ENCODE measurements at places on chromosomes 4 and X.

- DNase-seq: no peak
Measured at GRCh38 chr4:1074077-1074476, 39.3 kb downstream of the RNF212 start.

DNA sequence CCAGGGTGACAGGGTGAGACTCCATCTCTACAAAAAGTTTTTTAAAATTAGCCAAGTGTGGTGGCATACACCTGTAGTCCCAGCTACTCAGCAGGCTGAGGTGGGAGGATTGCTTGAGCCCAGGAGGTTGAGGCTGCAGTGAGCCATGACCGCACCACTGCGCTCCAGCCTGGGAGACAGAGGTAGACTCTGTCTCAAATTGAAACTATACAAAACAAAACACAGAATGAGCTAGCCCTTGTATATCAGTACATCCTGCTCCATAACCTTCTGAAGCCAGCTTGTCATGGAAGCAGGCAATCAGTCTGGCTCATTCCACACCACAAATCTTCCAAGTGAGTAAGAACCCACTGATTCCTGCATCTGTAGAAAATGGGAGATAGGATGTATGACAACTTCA, 49.0 kb downstream of the CD99L2 start:
- no peak for DNase-seq

DNA sequence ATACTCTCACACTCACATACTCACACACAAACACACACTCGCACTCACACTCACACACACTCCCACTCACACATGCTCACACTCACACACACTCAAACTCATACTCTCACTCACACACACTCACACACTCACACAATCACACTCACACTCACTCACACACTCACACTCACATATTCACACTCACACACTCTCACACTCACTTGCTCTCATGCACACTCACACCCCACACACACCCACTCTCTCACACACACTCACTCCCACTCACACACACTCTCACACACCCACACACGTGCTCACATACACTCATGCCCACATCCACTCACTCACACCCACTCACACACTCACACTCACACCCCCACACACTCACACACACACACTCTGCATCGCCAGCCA, 4.9 kb upstream of the ATP2B3 start:
- DNase-seq: no peak

DNA sequence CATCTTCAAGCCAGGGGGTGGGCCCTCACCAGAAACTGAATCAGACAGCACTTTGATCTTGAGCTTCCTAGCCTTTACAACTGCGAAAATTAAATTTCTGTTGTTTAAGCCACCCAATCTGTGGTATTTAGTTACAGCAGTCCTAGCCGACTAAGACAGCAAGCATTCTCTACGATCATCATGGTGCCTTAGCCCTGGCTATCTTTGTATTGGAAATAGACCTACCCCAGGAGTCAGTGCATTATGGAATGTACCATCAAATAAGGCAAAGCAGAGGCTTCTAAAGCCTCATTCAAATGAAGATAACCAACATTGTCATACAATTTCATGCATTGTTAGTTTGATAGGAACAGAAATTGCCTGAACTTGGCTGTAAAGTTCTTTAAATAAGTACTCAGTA, 75.0 kb downstream of the PARM1 start:
- no peak for DNase-seq

DNA sequence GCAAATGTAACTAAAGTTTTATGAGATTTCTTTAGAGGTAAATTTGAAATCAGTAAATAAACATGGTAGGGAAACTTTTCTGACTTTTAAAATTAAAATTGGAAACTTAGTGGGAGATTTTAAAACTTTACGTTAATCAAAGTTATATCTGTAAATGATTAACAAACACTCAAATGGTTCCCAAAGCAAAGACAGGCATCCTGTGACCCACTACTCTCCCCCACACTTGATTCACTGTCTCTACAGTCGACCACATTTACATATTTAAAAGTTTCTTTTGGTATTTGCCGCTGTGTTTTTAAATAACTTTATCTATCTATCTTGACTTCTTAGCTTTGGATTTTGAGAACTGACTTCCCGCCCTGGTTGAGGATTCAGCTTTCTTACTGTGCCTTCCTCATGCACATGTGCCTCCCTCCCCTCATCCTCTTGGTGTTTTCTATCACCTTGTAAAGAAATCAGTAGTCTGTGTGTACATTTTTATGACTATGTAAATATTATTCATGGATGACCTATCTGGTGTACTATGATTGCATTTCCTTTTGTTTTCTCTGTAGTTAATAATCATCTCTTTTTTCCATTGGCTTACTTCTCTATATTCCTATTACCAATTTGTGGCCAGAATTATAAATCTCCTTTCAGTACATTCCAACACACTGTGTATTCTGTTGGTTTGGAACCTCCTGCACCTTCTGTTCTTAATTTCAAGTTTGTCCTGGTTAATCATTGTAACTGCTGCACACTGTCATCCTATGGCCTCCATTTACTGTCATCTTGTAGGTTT, 72.6 kb downstream of the WWC2 start:
- no peak for DNase-seq

DNA sequence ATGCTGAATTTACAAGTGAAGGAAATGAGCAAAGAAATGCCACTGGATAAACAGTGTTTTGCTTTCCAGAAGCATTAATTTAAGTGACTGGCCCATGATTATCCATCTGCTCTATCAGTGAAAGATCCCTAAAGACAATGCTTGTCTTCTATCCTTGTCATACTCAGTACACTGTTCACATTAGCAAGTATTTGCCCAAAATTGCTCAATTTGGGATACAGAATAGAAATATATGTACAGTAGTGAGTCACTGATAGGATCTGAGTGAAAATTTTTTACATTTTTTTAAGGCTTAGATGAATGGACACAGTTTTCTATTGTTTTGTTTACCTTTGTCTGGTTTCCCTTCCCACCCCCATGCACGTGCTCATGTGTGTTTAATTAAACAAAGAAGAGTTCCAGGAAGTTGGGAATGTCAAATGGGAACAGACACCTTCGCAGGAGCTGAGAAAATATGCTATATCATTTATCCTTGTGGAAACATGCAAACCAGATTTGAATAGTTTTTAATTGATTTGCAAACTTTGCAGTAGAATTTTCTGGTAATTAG, 656.3 kb downstream of the RPA4 start:
- DNase-seq: no peak

DNA sequence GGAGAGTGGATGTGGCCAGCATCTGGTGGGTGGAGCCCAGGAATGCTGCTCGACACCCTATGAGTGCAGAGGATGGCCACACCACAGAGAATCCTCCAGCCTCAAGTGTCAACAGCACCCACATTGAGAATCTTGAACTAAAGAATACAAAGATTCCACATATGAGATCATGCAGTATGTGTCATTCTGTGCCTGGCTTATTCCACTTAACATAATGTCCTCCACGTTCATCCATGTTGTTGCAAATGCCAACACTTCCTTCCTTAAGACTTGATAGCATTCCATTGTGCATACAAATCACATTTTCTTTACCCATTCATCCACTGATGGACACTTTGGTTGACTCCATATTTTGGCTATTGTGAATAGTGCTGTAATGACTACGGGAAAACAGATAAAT, 145.8 kb downstream of the PRKX start:
- DNase-seq: no peak

DNA sequence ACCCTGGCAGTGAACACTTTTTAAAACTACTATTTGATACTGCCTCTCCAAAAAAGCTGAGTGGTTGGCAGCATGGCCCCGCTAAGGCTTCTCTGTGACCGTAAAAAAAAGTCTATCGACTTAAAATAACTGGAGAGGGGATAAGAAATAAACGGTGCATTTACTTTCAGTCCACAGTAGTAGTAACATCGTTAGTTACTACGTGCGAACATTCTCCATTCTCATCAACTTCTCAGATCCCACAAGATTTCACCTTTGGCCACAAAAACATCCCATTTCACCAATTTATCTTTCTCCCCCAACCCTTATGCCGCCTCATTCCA, 524 bp upstream of the EXOSC9 start:
- DNase-seq: no peak

DNA sequence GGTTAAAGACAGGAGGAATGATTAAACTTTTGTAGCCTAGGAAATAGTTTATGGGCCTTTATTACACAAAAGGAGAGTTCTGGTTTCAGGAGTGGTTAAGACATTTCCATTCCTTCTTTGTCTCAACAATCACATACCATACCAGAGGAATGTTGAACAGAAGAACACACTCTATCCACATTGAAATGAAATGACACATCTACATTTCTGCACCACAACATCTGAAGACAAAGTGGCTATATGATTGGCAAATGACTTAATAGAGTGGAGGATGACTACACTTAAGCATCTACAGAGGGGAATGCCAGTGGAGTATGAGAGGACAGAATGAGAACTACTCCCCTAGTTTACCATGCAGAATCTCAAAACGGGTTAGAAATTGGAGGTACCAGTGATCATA, 8.0 kb downstream of the CYP2U1 start:
- no peak for DNase-seq

GRCh38 chrX:57640674-57641016, 39.4 kb downstream of the NLRP2B start:
- DNase-seq: no peak

DNA sequence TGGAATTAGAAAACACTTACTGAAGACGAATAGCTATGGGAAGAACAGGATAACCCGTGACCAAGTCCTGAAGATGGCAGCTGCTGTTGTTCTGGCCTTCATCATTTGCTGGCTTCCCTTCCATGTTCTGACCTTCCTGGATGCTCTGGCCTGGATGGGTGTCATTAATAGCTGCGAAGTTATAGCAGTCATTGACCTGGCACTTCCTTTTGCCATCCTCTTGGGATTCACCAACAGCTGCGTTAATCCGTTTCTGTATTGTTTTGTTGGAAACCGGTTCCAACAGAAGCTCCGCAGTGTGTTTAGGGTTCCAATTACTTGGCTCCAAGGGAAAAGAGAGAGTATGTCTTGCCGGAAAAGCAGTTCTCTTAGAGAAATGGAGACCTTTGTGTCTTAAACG, 2.4 kb downstream of the AGTR2 start:
- DNase-seq: no peak

DNA sequence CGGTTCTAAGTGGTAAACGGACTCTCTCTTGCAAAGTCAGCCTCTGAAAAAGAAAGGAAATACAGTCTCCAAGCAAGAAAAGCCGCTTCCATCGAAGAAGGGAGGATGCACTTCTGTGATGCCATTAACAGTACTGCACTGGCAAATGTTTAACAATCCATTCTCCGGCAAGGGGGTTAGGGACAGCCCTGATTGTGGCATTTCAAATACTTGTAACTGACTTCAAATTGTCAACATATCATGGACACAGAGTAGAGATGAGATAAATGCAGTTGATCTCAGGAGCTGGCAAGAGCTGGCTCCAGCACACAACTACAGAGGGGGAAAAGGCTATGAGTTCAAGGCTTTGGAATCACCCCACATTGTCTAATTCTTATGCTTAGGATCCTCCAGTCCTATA, 146.8 kb downstream of the SLC7A11 start:
- DNase-seq: no peak

DNA sequence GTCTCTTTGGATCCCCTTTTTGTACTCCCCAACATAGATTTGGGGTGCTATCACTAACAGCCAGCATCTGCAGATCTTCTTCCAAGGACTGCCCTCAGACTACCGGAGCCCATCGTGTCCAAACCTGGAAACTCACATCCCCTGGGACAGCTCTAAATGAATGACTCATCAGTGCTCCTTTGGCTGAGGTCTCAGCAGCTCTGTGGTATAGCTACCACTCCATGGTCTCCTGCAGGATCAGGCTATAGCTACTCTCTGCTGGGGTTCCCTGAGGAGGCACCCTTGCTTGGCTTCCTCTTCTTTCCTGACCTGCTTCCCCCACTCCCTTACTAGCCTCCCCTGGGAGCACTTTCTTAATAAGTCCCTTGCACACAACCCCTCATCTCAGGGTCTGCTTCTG, 97.5 kb upstream of the PRPS2 start:
- DNase-seq: peak; percentile 16

- DNase-seq: no peak
Measured at GRCh38 chr4:154818230-154818629, 37.2 kb downstream of the RBM46 start.

DNA sequence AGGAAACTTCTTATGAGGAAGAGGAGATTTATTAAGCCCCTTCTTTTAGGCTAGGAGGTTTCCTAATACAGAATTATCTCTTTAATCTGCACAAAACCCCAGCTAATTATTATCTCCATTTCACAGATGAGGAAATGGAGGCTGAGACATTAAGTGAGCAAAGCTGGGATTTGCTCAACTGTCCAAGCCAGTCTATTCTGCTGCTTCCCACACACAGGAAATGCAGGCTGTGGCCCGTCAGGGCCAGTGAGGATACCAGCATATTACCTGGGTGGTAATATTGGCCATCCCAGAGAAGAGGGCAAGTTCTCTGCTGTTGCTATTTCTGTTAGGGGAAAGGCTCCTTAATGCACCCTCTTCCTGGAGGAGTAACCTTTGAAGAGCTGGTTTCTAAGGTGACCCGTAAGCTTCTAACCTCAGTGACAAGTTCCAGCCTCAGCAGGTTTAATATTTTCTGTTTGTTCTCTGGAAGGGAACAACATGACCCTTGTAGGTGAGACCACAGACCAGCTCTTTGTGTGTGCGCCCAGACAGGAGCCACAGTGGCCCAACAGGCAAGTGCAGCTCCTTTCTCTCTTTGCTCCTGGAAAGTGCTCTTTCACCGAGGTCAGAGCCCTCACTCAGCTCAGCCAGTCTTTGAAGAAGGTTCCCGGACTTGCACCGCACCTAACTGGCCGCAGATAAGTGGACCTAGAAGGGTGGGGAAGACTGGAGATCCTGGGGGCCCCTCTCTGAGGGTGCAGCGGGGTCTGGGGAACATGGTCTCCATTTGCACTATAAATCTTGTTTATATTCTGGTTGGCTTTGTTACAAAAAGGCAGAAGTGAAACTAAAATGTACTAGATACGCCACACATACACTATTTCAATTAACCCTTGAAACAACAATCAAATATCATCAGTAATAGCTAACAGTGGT, 35.5 kb downstream of the TBC1D9 start:
- no peak for DNase-seq

GRCh38 chr4:186861317-186861716, 137.7 kb upstream of the FAT1 start:
- DNase-seq: no peak

DNA sequence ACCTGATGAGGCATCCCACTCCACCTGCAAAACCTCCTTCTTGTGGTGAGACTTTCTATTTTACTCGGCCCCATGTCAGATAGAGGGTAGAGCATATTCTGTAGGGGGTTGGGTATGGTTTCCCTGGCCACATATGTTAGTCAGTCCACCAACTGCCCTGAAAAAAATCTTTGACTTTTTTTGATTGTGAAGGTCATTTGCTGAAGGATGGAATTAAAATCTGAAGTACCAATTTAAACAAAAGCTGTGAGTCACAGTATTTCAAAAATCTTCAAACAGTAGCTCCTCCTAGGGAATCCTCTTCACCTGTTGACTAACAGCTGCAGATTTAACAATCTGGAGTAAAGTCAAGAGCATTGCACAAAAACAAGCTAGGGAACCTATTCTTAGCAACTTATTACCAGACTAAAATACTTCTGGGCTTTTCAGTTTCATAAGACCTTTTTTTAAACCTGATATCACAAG, 8.0 kb upstream of the CCDC110 start:
- no peak for DNase-seq
